ENCODE measurements at places on chromosomes 4 and X. TPM values are rescaled to one million over a fixed set of nuclear protein-coding genes. Genes with fewer than 3 reads are reported as not detected.

DNA sequence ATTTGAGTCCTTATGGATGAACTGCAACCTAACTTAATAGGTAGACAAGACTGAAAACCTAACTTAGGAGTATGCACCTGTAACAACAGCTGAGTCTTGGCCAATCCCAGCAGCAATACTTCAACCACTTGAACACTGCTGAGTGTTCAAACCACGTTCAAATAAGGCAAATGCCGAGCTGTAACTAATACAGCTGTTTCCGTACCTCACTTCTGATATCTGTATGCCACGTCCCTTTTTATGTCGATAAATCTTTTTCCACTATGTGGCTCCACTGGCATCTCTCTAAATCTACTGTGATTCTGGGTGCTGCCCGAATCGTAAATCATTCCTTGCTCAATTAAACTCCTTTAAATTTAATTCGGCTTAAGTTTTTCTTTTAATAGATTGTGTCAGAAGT, 459.7 kb downstream of the INPP4B start:
- no peak for DNase-seq

GRCh38 chr4:169582203-169582602, 30.2 kb downstream of the NEK1 start:
- DNase-seq: no peak

GRCh38 chrX:153620576-153620975, 21.6 kb upstream of the CCNQ start:
- no peak for DNase-seq

DNA sequence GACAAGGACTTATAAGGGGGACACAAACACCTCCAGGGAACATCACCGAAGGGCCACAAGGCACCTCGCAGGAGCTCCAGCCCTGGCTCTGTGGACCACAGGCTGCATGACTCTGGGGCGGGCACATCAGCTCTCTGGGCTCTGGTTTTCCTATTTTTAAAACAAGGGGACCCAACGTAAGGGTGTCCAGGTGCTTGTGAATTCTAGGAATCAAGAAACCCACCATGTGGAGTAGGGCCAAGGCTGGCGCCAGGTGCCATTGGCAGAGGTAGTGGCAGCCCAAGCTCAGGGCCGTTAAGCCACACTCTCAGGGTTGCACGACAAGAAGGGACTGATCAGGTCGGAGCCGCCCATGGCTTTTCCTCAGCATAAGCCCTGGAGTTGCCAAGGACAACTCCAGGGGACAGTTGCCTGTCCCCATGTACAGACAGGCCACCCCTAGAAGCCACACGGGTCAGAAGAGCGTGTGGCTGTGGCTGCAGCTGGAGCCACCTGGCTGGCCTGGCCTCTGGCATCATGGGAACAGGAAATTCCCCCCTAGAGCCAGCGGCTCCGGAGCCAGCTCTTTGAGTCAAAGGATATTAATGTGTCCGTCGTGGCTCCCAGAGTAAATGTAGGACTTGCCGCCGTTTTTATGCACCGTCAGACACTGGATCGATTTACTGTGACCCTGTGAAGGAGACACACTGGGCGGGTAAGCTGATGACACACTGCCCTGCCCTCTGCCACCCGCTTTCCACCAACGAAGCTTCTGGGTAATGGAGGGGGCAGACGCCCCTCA, 32.5 kb downstream of the WDR1 start:
- DNase-seq: no peak

DNA sequence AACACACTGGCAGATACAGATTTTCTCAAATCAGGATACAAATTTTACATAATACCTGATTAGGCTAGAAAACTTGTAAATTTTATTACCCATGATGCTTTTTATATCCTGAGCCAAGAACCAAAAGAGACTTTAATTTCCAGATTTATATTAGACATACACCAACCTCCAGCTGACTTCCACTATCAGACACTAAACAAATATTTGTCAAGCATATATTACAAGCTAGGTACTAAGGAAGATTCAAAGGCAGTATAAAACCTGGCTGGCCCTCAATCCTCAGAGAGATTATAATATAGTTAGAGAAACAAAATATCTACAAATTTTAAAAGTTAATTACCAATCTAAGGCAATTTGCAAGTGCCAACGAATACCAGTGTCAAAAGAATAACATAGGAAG, 357.8 kb upstream of the F9 start:
- no peak for DNase-seq

- no peak for DNase-seq
These were observed 609.8 kb upstream of the GALNTL6 start for GRCh38 chr4:171203425-171203824.

DNA sequence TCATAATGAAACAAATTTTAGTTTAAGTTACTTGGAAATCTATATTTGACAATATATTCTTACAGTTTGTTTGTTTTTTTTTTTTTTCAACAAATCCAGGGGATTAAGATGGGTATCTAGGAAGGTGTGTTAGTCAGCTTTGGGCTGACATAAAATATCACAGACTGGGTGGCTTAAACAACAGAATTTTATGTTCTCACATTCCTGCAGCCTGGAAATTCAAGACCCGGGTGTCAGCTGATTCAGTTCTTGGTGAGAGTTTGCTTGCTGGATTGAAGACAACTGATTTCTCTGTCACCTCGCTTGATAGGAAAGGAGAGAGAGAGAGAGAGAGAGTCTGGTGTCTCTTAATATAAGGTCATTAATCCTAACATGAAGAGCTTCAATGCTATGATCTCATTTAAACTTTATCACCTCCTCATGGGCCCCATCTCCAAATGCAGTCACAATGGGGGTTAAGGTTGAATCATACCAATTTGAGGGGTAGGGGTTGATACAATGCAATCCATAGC, 465.2 kb downstream of the CENPC start:
- no peak for DNase-seq

GRCh38 chr4:10526429-10527222, 69.4 kb upstream of the ZNF518B start:
- no peak for DNase-seq

DNA sequence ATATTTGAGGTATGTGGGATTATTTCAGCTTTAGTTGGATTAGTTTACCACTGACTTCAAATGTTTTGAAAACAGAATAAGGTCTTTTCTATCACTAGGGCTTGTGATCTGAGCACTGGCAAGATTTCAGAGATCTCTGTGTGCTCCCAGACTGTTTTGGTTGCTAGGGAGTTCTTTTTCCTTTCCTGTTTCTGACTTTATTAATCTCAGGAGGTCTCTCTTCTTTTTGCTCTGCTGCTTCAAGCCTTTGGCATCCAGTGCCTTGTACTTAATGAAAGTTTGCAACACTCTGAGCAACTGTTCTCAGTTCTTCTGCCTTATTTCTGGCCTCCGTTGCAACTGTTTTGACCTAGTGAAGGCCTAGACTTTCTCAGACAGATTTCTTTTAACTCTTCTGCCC, 32.1 kb upstream of the PAQR3 start:
- no peak for DNase-seq

DNA sequence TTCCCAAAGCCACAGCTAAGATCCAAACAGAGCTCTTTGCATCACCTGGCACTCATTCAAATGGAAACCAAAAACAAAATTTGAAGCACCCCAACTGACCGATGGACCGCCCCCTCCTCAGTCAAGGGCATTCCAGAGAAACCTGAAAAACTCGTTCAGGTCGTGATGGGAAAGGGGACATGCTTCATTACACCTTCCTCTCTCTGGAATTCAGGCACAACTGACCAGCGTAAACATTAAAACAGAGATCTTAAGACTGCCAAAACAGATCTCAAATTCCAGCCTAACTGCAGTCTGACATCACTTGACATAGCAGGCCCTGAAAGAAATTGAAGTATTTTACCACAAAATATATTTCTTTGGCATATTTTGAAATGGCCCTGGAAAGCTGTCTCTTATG, 28.5 kb downstream of the PTTG2 start:
- no peak for DNase-seq

- DNase-seq: no peak
These were observed 72.0 kb downstream of the PRPS1 start for GRCh38 chrX:107700317-107700774.

DNA sequence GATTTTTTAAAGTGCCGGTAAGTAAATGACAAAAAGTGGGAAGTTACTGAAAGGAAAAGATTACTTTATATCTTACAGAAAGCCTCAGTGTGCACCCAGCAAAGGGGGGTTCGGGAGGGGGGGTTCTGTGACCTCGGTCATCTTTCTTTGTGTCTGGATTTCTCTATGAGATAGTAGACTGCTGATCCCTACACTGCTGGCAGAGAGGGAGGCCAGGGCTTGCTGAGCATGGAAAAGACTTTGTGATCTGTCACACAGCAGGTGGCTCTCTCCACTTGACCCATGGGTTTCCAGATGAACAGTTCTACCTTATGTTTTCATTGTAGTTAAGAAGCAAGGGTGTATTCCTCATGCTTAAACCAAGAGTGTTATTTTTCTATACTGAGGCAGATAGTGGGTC, 475.6 kb downstream of the PCDH10 start:
- no peak for DNase-seq

GRCh38 chrX:139563251-139563650, 32.7 kb downstream of the F9 start:
- no peak for DNase-seq

DNA sequence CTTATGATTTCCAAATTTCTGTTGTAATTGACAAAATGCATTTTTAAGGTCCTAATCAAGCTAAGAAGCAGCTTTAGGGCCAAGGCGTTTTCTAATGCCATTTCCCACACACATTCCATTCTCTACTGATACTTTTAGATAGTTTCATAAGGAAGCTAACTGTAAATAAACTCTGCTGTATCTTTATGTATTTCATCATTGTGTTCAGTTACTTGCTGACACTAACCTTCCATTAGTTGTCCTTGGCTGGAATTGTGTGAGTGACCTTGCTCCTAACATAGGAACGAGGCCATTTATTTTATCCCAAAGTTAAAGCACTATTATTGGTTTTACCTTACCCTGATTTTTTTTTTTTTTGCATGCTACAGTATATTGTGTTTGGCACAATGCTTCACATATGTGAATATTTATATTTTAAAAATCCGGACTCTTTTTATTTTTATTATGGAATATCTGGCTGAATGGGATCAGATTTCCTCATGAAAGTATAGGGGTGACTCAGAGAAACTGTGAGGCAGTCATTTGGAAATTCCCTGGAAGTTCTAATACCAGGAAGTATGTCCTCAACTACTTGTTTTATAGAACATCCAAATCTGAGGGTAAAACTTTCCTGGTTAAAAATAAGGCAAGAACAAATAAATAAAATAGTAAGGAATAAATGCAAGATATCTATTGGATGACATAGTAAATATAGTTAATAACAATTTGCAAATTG, 62.7 kb upstream of the SORBS2 start:
- DNase-seq: peak; percentile 56

DNA sequence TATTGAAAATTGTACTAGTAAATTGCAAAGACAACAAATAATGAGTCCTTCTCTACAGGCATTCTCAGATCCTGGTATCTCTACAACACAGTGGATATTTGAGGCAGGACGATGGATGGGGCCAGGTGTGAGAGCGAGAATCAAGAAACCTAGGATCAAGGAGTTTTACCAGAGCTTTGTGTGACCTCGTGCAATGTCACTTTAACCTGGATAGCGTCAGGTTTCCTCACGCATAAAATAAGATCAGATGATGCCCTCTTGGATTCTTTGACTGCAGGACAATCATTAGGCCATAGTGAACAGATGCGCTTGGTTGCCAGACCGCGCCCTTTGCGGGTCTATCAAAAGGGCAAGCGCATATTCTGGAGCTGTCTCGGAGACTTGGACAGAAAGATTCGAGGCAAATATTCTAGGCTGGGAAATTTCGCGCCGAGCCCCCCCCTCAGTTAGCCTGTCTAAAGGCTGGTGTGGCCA, 66.6 kb downstream of the FBXO8 start:
- DNase-seq: no peak

DNA sequence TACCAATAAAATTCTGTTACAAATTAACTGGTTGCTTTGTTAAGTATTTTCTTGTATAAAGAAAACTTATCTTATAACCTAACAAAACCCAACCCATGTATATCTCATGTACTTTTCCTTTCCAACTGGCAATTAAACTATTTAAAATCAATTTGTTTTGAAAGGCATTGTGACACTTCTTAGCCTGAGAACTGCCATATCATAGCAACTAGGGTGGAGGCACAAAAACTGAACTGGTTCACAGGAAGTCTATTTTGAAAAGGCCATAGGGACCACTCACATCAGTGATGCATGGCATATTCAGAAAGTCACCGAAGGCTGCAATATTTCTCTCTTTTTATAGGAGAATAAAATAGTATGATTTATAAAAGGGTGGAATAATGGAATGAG, 40.5 kb upstream of the ARSJ start:
- DNase-seq: no peak

- no peak for DNase-seq
These were observed 39.7 kb downstream of the ADAMTS3 start for GRCh38 chr4:72529148-72529822.

The FRMPD3 gene
- not detected for total RNA-seq

The GAGE12H gene
- total RNA-seq: not detected

The RBM41 gene
- total RNA-seq: 9.5 TPM

The MAGIX gene
- 0.39 TPM for total RNA-seq

The SFRP2 gene
- not detected for total RNA-seq

The GPRASP2 gene
- 8.6 TPM for total RNA-seq

The DCHS2 gene
- total RNA-seq: 5.3 TPM

The MAGEA10 gene
- total RNA-seq: not detected

The SERPINA7 gene
- not detected for total RNA-seq
